ENCODE measurements at places on chromosomes 3 and 15. TPM values are rescaled to one million over a fixed set of nuclear protein-coding genes. Genes with fewer than 3 reads are reported as not detected.
A peak's percentile ranks its signal among the peaks of the same experiment; 100 is the strongest.

GRCh38 chr3:116863822-116864589 is 154.4 kb downstream of the TUSC7 start:
- no peak for DNase-seq
- no peak overlapping the region for H3K27ac ChIP-seq
- no peaks in the 10 kb centered on the region for H3K4me1 ChIP-seq
- no peaks in the 10 kb centered on the region for H3K27me3 ChIP-seq
- no peak overlapping the region for H3K4me3 ChIP-seq
- H3K36me3 ChIP-seq = no peaks in the 10 kb centered on the region

DNA sequence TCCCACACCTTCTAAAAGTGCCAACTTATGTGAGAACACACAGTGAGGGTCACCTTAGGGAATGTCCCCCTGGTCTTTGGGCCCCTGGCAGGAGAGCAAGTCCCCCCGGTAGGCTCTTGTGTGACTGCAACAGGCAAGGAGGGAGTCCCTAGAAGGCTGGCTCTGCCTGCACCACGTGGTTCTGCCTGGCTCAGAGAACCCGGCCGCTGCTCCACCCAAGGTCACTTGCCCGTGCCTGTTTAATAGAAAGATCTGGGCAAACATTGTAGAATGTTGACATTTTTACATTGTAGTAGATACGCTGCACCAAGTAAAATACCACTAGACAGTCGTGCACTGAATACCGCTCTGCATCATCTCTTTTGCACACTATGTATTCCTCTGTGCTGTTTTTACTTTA is 21.9 kb downstream of the GABRA5 start:
- H3K4me1 ChIP-seq = peaks cover 3% of the 10 kb centered on the region
- no peaks in the 10 kb centered on the region for H3K36me3 ChIP-seq
- no peaks in the 10 kb centered on the region for H3K27me3 ChIP-seq
- no peak overlapping the region for H3K27ac ChIP-seq
- no peak for DNase-seq

DNA sequence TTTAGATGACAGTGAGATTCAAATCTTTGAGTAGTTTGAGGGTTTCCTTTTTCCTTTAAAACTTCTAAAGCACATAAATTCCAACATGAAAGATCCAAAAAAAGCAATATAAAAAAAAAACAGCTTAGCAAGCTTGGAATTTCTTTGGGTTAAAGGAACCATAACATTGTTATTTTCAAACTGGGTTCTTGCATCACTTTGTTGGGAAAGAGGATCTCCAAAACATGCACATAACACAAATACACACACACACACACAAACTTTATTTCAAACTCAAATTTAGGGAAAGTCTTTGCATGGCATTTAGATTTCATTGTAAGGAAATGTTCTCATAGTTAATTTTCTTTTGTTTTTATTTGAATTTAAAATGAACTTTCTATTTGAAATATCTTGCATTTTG is 79.2 kb upstream of the COL8A1 start:
- H3K36me3 ChIP-seq = no peaks in the 10 kb centered on the region
- no peak overlapping the region for H3K4me3 ChIP-seq
- H3K27me3 ChIP-seq = no peaks in the 10 kb centered on the region
- no peak overlapping the region for H3K27ac ChIP-seq

GRCh38 chr3:182969853-182970252 is 10.5 kb downstream of the DCUN1D1 start:
- H3K4me3 ChIP-seq = no peak overlapping the region
- peaks cover 56% of the 10 kb centered on the region for H3K36me3 ChIP-seq
- no peak overlapping the region for H3K27ac ChIP-seq
- no peak for DNase-seq

GRCh38 chr15:98943601-98944151 is 63.9 kb downstream of the PGPEP1L start:
- no peak for DNase-seq
- H3K27ac ChIP-seq = no peak overlapping the region
- no peaks in the 10 kb centered on the region for H3K27me3 ChIP-seq

PIF1 gene
- total RNA-seq = 69.1 TPM

CPNE9 gene
- total RNA-seq = not detected

DNA sequence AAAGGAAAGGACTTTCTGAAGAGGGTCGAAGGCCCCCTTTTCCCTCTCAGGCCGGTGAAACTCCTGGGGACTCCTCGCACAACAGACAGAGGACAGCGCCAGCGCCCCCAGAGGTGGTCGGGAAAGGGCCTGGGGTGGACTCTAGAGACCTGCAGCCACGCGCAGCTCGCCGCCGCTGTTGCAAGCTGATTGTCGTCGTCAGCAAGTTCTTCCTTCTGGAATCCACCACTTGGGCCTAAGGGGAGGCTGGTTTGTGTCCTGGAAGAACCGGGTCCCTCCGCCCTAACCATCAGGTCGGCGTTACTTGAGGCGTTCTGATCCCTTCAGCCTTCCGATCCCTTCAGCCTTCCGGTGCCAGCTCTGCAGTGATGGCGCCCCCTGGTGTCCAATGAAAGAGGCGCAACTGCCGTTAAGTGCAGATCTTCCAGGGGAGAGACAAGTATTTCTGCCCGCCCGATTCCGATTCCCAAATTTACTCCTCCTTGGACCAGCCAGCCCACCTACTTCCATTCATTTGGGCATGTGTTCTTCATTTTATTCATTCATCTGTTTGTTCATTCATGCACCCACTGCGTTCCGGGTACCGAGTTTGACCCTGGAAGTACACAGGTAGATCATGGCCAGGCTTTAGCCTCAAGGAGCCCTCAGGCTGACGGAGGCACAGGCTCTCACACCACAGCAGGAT is 77.2 kb upstream of the SLC6A11 start:
- peak; percentile 73 for DNase-seq
- H3K27me3 ChIP-seq = peaks cover 18% of the 10 kb centered on the region
- peaks cover 11% of the 10 kb centered on the region for H3K4me1 ChIP-seq
- H3K27ac ChIP-seq = no peak overlapping the region
- no peaks in the 10 kb centered on the region for H3K36me3 ChIP-seq

DNA sequence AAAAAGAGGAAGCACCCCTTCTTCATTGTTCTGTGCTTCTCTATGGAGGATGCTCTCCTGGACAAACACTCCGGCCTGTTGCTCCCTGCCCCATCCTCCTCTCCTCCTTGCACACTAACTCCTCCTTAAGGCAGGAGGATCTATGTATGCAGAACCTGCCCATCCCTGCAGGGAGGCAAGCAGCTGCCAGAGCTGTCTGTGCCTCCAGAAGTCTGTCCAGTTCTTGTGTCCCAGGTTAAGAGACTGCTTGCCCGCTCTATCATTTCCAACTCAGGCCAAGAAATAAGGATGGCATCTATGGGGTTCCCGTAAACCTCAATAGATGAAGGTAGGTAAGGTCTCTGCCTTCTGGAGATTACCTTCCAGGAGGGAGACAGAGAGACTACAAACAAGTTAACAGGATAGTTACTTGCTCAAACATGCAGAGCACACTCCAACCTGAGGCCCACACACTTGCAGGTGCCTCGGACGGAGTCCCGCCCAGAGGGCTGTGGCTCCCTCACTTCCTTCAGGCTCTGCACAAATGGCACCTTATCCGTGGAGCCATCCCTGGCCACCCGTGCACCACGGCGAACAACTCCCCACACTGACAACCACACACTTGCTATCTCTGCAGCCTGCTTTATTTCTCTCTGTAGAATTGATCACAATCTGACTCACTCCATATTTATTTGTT is 6.9 kb downstream of the XXYLT1 start:
- peaks cover 17% of the 10 kb centered on the region for H3K36me3 ChIP-seq
- peak; percentile 11 for DNase-seq
- H3K27ac ChIP-seq = no peak overlapping the region

CLDN11 gene
- total RNA-seq = not detected

ARPIN gene
- total RNA-seq = not detected

PLCB2 gene
- total RNA-seq = 133 TPM

- no peaks in the 10 kb centered on the region for H3K27me3 ChIP-seq
- H3K4me3 ChIP-seq = no peak overlapping the region
- H3K36me3 ChIP-seq = no peaks in the 10 kb centered on the region
- H3K27ac ChIP-seq = no peak overlapping the region
- no peaks in the 10 kb centered on the region for H3K4me1 ChIP-seq
- DNase-seq = no peak
Observed at GRCh38 chr3:77539014-77539413, 499.1 kb downstream of the ROBO2 start.

- no peak overlapping the region for H3K4me3 ChIP-seq
- H3K27me3 ChIP-seq = no peaks in the 10 kb centered on the region
Observed at GRCh38 chr3:22569570-22569969, 633.6 kb upstream of the UBE2E2 start.

PLXND1 gene
- total RNA-seq = 3.7 TPM

GRCh38 chr3:127694467-127695215 is 21.9 kb downstream of the ABTB1 start:
- H3K4me1 ChIP-seq = peaks cover 7% of the 10 kb centered on the region
- no peaks in the 10 kb centered on the region for H3K36me3 ChIP-seq
- H3K4me3 ChIP-seq = no peak overlapping the region
- no peak overlapping the region for H3K27ac ChIP-seq

TGM5 gene
- total RNA-seq = 0.37 TPM

SEMA6D gene
- not detected for total RNA-seq

- no peaks in the 10 kb centered on the region for H3K4me1 ChIP-seq
- H3K36me3 ChIP-seq = no peaks in the 10 kb centered on the region
- no peak overlapping the region for H3K27ac ChIP-seq
- no peaks in the 10 kb centered on the region for H3K27me3 ChIP-seq
- H3K4me3 ChIP-seq = no peak overlapping the region
Observed at GRCh38 chr3:26091096-26091495, 301.2 kb downstream of the OXSM start.

- H3K27me3 ChIP-seq = peaks cover 18% of the 10 kb centered on the region
- H3K36me3 ChIP-seq = no peaks in the 10 kb centered on the region
- DNase-seq = peak; percentile 61
- peaks cover 4% of the 10 kb centered on the region for H3K4me1 ChIP-seq
- H3K27ac ChIP-seq = no peak overlapping the region
- no peak overlapping the region for H3K4me3 ChIP-seq
Observed at GRCh38 chr3:156151824-156152428, 31.5 kb downstream of the KCNAB1 start.

GRM7 gene
- total RNA-seq = not detected

- no peak overlapping the region for H3K27ac ChIP-seq
- H3K36me3 ChIP-seq = peaks cover 49% of the 10 kb centered on the region
- H3K4me1 ChIP-seq = peaks cover 13% of the 10 kb centered on the region
- no peak for DNase-seq
Observed at GRCh38 chr3:196246612-196247308, 30.4 kb downstream of the SLC51A start.

DNA sequence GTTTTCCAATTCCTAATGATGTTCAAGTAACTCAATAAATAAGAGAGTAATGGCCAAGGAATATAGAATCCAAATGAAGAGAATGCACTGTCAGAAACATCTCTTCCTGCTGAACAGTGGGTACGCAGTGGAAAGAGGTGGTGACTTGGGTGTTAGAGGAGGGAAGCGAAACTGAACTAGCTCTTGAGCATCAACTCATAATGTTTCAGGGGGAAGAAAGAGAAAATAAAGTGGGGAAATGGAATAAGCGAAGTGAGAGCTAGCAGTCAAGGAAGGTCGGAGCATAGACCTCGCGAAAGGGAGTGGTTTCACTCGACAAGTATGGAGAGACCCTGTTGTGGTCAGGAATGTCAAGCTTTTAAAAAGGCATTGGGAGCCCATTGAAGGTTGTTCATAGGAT is 309.5 kb downstream of the GAP43 start:
- H3K4me3 ChIP-seq = no peak overlapping the region
- DNase-seq = no peak
- no peaks in the 10 kb centered on the region for H3K36me3 ChIP-seq

Measured in activated CD8-positive, alpha-beta T cell treated with anti-CD3 and anti-CD28 coated beads, Interleukin-2, amount 10 ng/mL, durations not matched to agents 7 days and 5 days (primary cell).